GM23248 (cell line): ENCODE measurements at places on chromosomes 5 and 9. TPM values are rescaled to one million over a fixed set of nuclear protein-coding genes. Genes with fewer than 3 reads are reported as not detected.

Gene LCN15
- total RNA-seq, result not detected in 2 replicates

Gene SPINK1
- not detected in 2 replicates for total RNA-seq

Gene C5
- 1.6 and 2.4 TPM in 2 replicates for total RNA-seq

Gene BRD8
- total RNA-seq, result 41.7 and 49.5 TPM in 2 replicates

Gene MTRR
- 29.3 and 44.0 TPM in 2 replicates for total RNA-seq

Gene SLC24A2
- not detected in 2 replicates for total RNA-seq

Gene ZNF346
- total RNA-seq, result 9.9 and 13.5 TPM in 2 replicates

Gene PLAC8L1
- 2.3 TPM in 1 of 2 replicates, not detected in the other for total RNA-seq

Gene CCDC171
- 0.76 and 3.5 TPM in 2 replicates for total RNA-seq

Gene PTPN3
- 0.51 and 1.3 TPM in 2 replicates for total RNA-seq

Gene KIF24
- total RNA-seq, result 1.1 and 1.6 TPM in 2 replicates

Gene LMNB1
- total RNA-seq, result 27.3 and 44.1 TPM in 2 replicates

Gene NMUR2
- total RNA-seq, result not detected in 2 replicates

Gene OLFM1
- total RNA-seq, result 17.0 and 18.6 TPM in 2 replicates

Gene BTNL3
- total RNA-seq, result not detected in 2 replicates
